ENCODE measurements at places on chromosomes 3 and 15. TPM values are rescaled to one million over a fixed set of nuclear protein-coding genes. Genes with fewer than 3 reads are reported as not detected.
A peak's percentile ranks its signal among the peaks of the same experiment; 100 is the strongest.

POPDC2 gene
- polyA plus RNA-seq, result 12.2 TPM

LRRC3B gene
- 3.2 TPM for polyA plus RNA-seq

DNA sequence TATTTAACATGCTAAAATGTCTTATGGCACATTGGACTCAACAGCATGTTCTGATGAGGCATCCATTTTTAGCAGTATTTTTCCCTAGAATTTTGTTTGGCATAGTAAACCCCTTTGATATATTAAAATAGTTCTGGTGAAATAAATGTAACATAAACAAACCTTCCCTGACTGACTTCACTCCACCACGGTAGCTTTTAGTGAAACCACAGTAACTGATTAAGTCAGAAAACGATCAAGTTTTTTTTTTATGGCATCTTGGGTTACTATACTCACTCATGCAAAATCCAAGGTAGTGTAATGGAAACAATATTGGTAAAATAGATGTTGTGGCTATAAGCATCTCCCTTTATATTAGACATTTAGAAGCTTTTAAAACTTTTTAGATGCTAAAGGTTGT lies 2.8 kb downstream of the SERP1 start:
- H3K27me3 ChIP-seq, result no peaks in the 10 kb centered on the region
- H3K27ac ChIP-seq, result no peak overlapping the region
- H3K4me3 ChIP-seq, result no peak overlapping the region

GRCh38 chr15:100537331-100537730 lies 8.6 kb upstream of the CERS3 start:
- no peak for DNase-seq
- H3K4me1 ChIP-seq, result no peaks in the 10 kb centered on the region
- no peaks in the 10 kb centered on the region for H3K27me3 ChIP-seq
- no peaks in the 10 kb centered on the region for H3K36me3 ChIP-seq
- H3K4me3 ChIP-seq, result no peak overlapping the region

DNA sequence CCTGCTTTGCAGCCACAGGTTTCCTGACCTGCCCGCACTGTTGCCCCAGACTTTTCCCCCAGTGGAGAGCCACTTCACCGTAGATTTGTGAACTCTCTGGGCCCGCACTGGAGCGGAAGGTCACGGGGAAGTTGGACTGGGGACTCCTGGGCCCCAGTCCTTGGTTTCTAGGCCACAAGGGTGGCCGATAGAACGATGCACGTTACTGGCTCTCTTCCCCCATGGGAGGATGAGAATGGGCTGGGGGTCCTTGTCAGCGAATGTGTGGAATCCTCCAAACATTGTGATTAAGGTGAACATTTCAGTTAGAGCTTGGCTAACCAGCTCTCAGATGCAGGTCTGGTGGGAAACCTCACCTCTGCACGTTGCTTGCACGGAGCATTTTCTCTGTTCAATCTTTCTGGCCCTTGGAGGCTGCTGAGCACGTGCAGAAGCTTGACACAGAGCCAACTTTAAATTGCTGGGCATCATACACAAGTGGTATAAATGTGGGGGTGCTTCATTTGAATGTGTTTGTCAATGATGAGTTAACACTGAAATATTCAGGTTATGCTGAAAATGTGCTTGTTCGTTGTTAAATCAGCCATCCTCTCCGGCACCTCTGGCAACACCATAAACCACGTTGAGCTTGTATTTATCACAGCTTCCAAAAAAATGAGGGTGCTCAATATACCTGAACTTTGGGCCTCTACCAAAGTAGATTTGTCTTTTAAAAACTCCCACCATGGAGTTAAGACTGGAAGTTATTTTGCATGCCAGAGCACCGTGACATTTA lies 976 bp downstream of the DIS3L start:
- peak overlapping the region; percentile 69 for H3K4me3 ChIP-seq
- peak overlapping the region; percentile 92 for H3K27ac ChIP-seq
- H3K36me3 ChIP-seq, result peaks cover 3% of the 10 kb centered on the region

SUCNR1 gene
- polyA plus RNA-seq, result 0.69 TPM

GRCh38 chr3:120473389-120473788 lies 22.6 kb upstream of the FSTL1 start:
- DNase-seq, result no peak
- H3K36me3 ChIP-seq, result no peaks in the 10 kb centered on the region
- no peaks in the 10 kb centered on the region for H3K4me1 ChIP-seq
- no peak overlapping the region for H3K27ac ChIP-seq
- H3K27me3 ChIP-seq, result no peaks in the 10 kb centered on the region

DNA sequence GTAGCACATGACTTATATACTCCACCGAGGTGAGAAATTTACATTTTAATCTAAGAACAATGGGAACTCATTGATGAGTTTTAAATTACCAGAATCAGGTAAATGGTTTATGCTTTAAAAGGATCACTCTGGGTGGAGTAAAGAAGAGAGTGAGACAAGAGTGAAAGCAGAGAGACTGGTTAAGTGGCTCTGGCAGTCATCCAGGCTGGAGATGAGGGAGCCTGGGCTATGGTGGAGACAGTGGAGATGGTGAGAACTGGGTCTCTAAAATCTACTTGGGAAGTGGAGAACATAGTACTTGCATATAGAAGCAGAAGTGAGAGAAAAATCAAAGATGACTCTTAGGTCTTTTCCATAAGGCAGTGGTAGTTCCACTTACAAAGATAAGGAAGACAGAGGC lies 37.1 kb upstream of the SLC25A36 start:
- no peaks in the 10 kb centered on the region for H3K4me1 ChIP-seq
- H3K36me3 ChIP-seq, result no peaks in the 10 kb centered on the region

GRAMD1C gene
- 14.4 TPM for polyA plus RNA-seq
